ENCODE measurements at places on chromosomes 4 and X.
A peak's percentile ranks its signal among the peaks of the same experiment; 100 is the strongest.

GRCh38 chrX:53287493-53288138, 6.2 kb upstream of the IQSEC2 start:
- peak; percentile 27 for DNase-seq

- DNase-seq, result no peak
Observed at GRCh38 chr4:822361-823175, 3.4 kb downstream of the CPLX1 start.

GRCh38 chr4:152164561-152164960, 371.3 kb downstream of the FBXW7 start:
- no peak for DNase-seq

GRCh38 chr4:157803845-157804521, 368.8 kb downstream of the GASK1B start:
- DNase-seq, result no peak

- DNase-seq, result no peak
Observed at GRCh38 chr4:102502543-102502818, 1.3 kb downstream of the NFKB1 start.

GRCh38 chr4:42709392-42710065, 52.6 kb upstream of the ATP8A1 start:
- no peak for DNase-seq

- DNase-seq, result no peak
Observed at GRCh38 chr4:124903995-124904722, 191.6 kb upstream of the ANKRD50 start.

DNA sequence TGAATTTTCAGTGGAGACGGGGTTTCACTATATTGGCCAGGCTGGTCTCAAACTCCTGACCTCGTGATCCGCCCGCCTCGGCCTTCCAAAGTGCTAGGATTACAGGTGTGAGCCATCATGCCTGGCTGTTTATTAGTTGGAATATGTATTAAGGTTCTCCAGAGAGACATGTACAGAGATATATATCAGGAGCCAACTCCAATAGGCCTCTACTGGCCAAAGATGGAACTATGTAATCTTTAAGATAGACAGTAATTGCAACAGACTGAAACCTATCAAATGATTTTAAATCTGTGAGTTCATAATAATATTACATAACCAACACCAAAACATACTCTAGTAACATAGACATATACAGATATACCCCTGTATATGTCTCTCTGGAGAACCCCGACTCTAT, 5.8 kb upstream of the DMP1 start:
- no peak for DNase-seq
